ENCODE measurements at places on chromosomes 2 and 18. TPM values are rescaled to one million over a fixed set of nuclear protein-coding genes. Genes with fewer than 3 reads are reported as not detected.

The GCG gene
- not detected for total RNA-seq

The RTP5 gene
- not detected for total RNA-seq

The LRP2 gene
- total RNA-seq, result not detected

The MRPL53 gene
- total RNA-seq, result 63.1 TPM

The ASXL3 gene
- total RNA-seq, result 4.3 TPM

The ICA1L gene
- 7.7 TPM for total RNA-seq

The KIAA2012 gene
- not detected for total RNA-seq

The STK36 gene
- total RNA-seq, result 21.8 TPM
